SHP77 treated with DMSO at 0.1 percent for 48 hours (cell line): ENCODE measurements at places on chromosomes 3 and 15.
A peak's percentile ranks its signal among the peaks of the same experiment; 100 is the strongest.

DNA sequence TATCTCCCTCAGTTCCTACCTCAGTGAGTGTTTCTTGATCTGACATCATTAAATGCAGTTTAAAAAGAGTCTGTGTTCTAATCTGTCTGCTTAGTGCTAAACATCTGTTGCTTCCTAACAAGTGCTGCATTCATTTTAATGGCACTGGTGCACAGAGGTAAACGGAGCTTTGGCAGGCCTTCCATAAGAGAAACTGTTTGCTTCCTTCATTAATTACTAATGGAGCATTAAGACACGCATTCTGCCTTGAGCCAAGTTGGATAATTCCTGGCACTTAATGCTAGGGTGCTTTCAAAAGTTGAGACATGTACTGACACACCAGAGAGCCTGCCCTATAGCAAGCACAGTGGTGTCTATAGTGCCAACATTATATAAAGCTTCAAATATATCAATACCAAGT, 34.7 kb downstream of the SCG5 start:
- DNase-seq = no peak

- DNase-seq = no peak
Measured at GRCh38 chr15:81945014-81945615, 100.7 kb downstream of the MEX3B start.

DNA sequence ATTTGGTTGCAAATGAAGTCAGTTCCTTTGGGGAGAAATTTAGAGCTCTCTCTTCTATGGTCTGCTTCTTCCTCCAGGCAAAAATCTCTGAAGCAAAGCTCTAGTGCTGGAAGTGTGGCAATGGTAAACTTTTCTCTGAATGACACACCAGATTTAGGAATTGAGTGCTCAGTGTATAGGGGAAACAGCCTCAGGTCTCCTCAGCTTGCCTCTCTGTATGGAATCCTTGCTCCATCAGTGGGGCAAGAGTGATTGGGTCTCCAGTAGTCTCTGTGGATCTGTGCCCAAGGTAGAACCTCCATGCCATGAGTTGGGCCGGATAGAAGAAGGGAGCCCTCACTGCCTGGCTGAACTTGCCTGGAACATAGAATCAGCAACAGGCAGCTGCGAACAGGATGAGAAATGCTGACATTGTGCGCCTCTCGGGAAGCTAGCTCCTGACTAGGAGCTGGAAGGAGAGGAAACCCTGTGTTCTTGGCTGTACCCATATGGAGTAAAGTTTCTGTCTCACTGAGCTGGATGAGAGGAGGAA, 156.1 kb downstream of the WNT7A start:
- DNase-seq = no peak

- peak; percentile 22 for DNase-seq
Measured at GRCh38 chr3:97656638-97657037, 107.9 kb upstream of the ARL6 start.

GRCh38 chr15:73982222-73982962, 9.7 kb downstream of the STOML1 start:
- no peak for DNase-seq

DNA sequence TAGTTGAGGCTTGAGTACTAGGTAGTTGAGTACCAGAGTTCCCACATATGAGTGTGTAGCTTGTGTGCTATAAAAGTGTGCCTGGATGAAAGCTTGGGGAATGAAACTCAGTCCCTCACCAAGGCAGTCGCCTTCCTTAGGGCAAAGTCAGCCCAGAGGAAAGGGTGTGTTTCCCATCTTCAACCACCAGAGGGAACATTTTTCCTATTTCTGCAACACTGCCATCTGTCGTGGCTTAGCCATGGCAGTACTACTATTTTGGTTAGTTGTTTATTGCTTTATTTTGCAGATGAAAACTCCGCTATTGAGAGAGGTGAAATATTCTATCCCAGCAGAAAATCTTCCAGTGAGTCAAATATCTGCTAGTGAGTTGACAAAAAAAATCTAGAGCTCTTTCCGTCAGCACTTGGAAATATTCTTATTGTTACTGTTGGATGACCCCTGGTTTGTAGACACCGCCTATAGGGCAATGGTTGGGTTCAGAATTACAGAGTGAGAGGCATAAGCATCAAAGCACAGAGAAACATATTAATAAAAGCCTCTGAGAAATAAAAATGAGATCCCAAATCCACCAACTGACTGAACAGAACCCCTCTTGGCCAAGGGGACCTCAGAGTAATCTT, 239.9 kb downstream of the CPNE4 start:
- DNase-seq = peak; percentile 0

DNA sequence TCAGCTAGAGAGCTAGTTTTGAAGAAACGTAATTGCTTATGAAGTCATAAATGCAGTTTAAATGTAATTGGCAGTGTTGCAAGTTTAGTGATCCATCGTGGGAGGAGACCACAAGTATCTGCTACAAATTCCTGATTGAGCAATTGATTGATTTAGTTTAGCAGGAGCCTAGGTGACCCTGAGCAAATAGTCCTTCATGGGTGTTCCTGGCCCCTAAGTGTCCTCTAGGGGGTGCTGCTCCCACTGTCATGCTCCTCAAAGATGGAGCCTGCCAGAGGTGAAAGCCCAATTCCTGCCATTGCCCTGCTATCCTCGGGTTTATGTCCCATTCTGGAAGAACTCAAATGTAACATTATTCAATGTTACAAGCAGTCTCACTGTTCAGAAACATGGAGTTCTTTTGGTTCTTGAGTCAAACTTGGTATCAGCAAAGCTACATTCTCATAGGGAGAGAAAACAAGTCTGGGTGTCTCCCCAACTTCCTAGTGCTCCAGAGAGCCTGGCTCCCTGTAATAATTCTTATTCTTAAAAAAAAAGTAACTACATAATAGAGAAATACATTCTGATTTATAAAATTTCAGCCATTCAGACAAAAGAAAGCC, 29.8 kb upstream of the SENP5 start:
- no peak for DNase-seq

- no peak for DNase-seq
Measured at GRCh38 chr3:184314700-184315542, 515 bp downstream of the EIF4G1 start.

- DNase-seq = no peak
Measured at GRCh38 chr3:50271314-50271936, 2.5 kb downstream of the SEMA3B start.

GRCh38 chr3:179071027-179071322, 634 bp downstream of the ZMAT3 start:
- no peak for DNase-seq
